ENCODE measurements at places on chromosomes 3 and 15. TPM values are rescaled to one million over a fixed set of nuclear protein-coding genes. Genes with fewer than 3 reads are reported as not detected.

- DNase-seq, result no peak
These were observed 257.2 kb downstream of the RBMS3 start for GRCh38 chr3:29537889-29538609.

- DNase-seq, result no peak
These were observed 29.3 kb upstream of the INSYN1 start for GRCh38 chr15:73782344-73782959.

DNA sequence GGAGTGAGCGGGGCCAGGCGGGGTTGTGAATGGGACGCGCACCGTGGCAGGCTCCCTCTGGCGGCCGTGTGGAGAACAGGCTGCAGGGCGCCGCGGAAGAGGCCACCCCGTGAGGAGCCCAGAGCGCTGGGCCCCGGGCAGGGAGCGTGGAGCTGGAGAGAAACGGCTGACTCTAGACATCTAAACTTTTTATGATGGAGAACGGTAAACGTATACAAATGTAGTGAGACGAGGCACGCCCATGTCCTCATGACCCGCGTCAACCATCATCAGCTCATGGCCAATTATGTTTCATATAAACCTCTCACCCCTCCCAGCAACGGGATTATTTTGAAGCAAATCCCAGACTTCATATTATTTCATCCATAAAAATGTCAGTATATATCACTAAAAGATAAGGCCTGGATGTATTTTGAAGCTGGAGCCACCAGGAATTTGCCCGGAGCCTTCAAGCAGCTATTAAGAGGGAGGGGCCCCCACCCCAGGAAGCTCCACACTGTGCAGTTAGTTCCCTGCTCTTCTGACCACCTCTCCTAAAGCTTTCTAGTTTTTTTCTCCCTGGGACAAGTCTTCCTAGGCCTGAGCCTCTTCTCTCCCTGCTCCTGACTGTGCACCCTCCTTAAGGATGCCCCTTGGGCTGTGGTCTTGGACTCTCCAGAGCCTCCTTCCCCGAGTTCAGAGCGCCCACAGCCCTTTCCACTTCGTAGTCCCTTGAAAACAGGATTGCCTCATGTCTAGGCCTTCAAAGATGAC lies 149.5 kb downstream of the SMAD6 start:
- peak; percentile 86 for DNase-seq

DNA sequence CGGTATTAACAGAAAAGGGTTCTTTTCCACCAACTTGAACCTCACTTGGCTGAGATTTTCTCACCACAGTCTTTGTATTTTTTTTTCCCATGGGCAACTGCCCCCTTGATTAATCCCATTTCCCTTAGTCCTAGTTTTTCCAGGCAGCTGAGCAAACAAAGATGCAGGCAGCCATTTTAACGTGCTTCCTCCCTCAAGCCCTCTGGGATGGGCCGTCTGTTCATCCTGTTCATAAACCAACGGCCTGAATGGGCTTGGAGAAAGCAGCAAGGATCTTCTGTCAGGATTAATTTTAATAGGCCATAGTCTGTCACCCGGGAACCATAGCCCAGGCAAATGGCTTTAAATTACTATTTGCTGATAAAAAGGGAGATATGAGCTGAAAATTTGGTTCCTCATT lies 10.4 kb upstream of the POLR2M start:
- DNase-seq, result no peak

GRCh38 chr3:185818267-185818875 lies 6.5 kb downstream of the IGF2BP2 start:
- DNase-seq, result no peak

DNA sequence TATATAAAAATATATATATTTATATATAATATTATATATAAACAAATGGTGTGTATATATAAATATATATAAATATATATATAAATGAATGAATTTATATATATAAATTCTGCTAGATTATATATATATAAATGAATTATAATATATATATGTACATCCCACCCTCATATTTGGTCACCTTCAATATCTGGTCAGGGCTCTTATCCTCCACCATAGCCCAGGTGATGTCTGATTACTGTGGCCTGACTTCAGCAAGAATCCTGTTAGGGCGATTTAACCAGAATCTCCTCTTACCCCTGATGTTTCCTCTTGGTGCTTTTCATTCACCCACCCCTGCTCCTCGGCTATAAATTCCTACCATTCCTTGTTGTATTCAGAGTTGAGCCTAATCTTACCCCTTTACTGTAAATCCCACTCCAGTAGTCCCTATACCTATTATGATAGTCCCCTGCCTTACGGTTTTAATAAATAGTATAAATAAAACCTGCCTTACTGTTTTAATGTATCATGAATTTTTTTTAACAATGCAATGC lies 439.6 kb downstream of the PLOD2 start:
- no peak for DNase-seq

GRCh38 chr3:47617086-47618010 lies 38.7 kb upstream of the CSPG5 start:
- DNase-seq, result no peak

- DNase-seq, result no peak
These were observed 58.5 kb downstream of the CPA3 start for GRCh38 chr3:148923592-148923991.

DNA sequence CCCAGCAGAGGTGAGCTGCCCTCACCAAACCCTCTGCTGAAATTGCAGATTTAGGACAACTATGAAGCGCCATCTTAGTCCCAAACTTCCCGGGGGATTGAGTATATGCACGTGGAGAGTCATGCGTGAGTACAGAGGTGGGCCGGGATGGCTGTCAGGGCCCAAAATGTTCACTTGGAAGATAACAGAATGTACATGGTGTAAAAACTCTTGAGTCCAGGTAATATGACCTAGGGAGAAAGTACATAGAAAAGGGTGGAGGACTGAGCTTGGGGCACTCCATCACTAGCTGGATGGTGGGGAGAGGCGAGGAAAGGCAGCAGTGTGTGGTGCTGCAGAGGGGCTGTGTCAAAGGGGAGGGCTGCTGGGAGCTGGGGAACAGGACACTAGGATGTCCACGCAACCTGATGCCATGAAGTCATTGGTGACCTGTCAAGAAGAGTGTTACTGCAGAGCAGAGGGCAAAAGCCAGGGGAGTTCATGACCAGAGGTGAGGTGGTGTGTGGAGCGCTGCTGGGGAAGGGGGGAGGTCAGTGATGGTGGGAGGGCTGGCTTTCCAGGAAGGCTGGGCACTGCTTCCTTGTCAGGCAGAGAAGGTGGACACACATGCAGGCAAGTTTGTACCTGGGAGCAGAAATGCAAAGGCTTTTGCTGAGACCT lies 236.2 kb upstream of the LYSMD4 start:
- no peak for DNase-seq

DNA sequence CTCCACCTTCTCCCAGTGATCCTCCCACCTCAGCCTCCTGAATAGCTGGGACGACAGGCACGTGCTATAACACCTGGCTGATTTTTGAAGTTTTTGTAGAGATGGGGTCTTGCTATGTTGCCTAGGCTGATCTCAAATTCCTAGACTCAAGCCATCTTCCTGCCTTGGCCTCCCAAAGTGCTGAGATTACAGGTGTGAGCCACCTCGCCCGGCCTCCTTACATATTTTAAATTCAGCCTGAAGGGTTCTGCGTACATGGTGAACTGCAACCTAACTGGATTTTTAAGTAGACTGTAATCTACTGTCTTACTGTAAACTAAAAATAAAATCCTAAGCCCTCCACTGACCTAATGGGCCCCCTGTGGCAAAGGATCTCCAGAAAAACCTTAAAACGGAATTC lies 34.1 kb downstream of the MASP1 start:
- DNase-seq, result no peak

GRCh38 chr3:46998121-46998851 lies 18.8 kb downstream of the NBEAL2 start:
- DNase-seq, result peak; percentile 50

GRCh38 chr15:79025802-79026201 lies 64.8 kb downstream of the RASGRF1 start:
- DNase-seq, result no peak

DNA sequence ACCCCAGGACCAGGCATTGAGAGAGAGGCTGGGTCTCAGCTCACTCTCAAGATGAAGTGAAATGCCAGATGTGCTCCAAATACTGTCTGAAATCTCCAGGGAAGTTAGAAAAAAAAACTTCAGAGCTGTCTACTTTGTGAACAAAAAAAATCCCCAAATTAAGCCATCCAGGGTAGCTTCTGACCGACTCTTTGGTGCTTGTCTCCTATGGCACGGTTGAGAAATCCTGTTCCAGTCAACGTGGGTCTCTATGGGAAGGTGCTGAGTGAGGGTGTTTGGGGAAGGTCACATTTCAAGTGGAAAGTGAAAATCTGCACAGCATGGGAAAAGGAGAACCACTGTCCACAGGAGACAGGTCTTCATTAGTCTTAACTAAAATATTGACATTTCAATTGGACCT lies 322.5 kb upstream of the CFAP20DC start:
- DNase-seq, result no peak

GRCh38 chr3:182294256-182294655 lies 499.0 kb upstream of the ATP11B start:
- no peak for DNase-seq

- DNase-seq, result no peak
These were observed 167.5 kb downstream of the PGPEP1L start for GRCh38 chr15:98840053-98840452.

GRCh38 chr3:112514527-112515128 lies 15.4 kb upstream of the BTLA start:
- DNase-seq, result no peak

- DNase-seq, result peak; percentile 3
These were observed 40.9 kb upstream of the MYO5C start for GRCh38 chr15:52336529-52336928.

DNA sequence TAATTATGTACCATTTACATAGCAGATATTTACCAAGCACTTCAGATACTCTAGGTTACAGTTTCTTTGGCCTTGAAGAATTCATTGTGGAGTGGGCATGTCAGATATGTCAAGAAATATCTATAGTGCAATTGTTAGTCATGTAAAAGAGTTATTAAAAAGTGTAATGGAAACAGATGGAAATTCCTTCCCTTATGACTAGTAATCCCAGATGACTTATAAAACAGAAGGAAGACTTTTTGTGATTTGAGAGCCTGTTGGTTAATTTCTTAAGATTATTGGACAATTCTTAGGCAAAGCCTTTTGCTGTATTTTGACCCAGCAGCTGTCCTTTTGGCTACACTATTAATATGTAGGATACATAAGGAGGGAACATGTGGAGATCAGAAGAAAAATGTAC lies 708.9 kb upstream of the NECTIN3 start:
- DNase-seq, result no peak

ERICH6 gene
- polyA plus RNA-seq, result 1.00 TPM

ILDR1 gene
- 9.5 TPM for polyA plus RNA-seq

GOLGA8S gene
- polyA plus RNA-seq, result 0.64 TPM

GPR176 gene
- polyA plus RNA-seq, result 16.4 TPM

CIAO2A gene
- polyA plus RNA-seq, result 87.3 TPM

DUOXA2 gene
- polyA plus RNA-seq, result not detected

SCN11A gene
- 1.6 TPM for polyA plus RNA-seq

FBLN2 gene
- polyA plus RNA-seq, result 25.8 TPM

MASP1 gene
- polyA plus RNA-seq, result 8.5 TPM
